Neuronal stem cell (in vitro differentiated cells): ENCODE measurements at places on chromosomes 13 and 19.

GRCh38 chr13:24459234-24459633 is 53.3 kb downstream of the PARP4 start:
- no peak for DNase-seq

GRCh38 chr13:80116107-80116506 is 224.8 kb downstream of the SPRY2 start:
- no peak for DNase-seq

GRCh38 chr13:40476175-40476958 is 190.1 kb downstream of the FOXO1 start:
- no peak for DNase-seq

DNA sequence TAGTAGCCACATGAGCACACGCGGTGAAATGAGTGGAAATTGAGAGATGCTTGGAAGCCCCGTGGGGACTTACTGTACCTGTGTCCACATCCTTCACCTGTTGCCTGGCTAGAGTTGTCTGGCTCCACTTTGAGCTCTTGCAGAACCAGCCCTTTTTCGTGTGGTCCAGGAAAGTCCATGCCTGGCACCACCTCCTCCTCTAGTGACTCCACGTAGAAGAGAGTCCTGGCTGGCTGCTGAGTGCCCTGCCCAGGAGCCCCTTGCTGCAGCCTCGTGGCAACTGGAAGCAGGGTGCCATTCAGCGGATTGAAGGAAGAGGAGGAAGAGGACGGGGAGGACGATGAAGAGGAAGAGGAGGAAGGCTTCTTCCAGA is 515 bp upstream of the ATXN8OS start:
- no peak for DNase-seq

DNA sequence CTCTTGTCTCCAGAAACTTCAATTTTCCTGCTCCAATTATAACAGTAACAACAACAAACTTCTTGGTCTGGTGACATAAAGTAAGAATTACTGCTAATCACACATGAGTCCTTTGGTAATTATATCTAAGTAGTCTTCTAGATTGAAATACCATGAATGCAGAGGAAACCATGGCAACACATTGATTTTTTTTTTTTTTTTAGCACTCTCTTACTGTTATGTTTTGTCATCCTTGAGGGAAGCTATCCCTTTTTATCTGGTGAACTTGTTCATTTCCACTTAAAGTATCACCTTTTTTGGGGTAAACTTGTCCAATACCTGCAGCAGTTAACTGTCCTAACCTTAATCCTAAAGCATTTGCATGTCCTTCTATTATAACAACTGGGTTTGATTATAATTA is 256.3 kb downstream of the B3GLCT start:
- DNase-seq = no peak

DNA sequence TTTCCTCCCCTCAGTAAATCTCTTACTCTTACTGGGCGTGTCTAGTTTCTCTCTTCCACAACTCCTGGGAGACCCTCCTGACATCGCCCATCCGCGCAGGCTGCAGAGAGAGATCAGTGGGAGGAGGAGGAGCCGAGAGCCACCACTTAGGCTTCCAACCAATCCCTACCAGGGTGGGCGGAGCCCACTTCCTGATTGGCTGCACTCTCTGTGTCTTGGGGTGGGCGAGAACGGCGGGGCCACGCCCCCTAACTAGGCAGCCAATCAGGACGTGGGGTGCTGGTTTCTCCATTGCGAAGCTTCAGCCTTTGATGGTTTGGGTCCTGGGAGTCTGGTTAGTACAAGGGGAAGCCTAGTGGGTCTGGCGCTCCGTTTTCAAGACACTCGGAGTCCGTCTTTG is at the start of gene PMIS2:
TSS of gene PMIS2 (plus strand) at position 326 of the 400 bp plus-strand sequence. CDS start 87 bp downstream, outside the sequence.
- DNase-seq = no peak

GRCh38 chr19:8307965-8308866 is at the start of gene CD320:
Gene CD320 (minus strand): TSS chr19:8308358. CDS start chr19:8308290, 68 bp downstream.
- peak; percentile 88 for DNase-seq
